Calu3 (cell line): ENCODE measurements at places on chromosomes 13 and 19.

DNA sequence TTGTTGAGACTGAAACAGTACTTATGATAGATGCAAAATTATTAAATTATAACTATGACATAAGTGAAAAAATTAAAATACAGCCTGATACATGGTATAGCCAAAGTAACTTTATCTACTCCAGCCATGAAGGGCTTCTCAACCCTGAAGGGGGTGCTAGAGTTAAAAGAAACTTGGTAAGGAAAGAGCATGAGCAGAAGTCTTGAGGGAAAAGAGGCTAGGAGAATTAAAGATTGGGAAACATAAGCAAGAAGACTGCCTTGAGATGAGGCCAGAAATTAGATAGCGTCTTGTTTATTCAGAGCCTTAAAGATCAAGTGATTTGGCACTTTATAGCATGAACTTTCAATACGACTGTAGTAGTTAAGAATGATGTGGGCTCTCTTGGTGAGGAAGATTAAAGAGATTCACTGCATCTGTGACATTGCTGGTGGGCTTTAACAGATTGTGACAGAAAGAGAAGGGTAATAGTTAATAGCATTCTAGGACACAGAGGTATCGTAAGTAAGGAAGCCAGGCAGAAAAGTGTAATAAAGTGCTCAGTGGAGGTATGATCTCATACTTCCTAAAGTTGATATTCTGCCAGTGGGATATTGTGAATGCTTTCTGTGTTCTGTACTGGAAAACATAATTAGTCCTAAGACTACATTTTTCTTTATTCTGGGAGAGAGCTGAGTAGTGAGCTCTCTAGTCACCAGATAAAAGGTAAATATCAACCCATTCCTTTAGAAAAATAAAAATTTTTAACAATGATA, 385.4 kb upstream of the PRR20A start:
- DNase-seq = no peak

DNA sequence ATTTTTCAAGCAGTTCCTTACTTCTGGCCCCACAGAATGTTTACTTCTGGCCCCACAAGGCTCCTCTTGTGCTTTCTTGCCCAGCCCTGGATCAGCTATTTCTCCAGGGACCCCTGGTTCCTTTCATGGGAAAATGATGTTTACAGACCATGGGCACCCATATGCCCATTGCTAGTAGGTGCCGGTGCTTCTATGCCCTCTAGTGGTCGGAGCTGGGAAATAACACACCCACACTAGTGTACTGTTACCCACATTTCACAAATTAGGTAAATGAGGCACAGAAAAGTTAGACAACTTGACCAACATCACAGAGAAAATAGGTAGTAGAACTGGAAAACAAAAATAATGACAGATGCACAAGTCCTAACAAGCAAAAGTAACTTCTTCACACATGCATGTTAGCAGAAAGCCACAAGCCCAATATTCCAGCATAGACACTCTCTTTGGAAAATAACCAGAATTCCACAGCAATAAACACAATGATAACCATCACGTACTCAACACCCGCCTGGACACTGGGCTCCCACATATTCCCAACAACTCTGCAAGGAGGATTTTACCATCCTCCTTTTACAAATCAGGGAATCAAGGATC, 1.3 kb upstream of the CEACAM6 start:
- DNase-seq = peak; percentile 76

GRCh38 chr13:70795484-70795883, 687.2 kb upstream of the KLHL1 start:
- DNase-seq = no peak

DNA sequence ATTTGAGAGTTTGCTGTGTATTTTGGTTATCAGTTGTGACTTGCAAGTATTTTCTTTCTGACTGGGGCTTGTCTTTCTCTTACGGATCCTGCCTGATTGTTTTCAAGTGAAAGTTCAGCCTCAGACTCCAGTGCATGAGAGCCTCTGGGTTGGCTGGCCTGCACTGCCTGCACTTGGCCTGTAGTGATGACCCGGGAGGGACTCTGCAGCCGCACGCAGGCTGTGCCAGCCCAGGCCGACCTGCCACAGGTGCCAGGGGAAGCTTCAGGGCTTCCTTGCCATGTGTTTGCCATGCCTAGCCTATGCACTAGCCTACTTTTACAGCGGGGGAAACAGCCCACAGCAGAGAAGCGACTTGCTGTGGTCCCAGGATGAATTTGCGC, 77.0 kb downstream of the KDM4B start:
- no peak for DNase-seq

GRCh38 chr13:37806666-37807065, 62.9 kb downstream of the TRPC4 start:
- DNase-seq = no peak

DNA sequence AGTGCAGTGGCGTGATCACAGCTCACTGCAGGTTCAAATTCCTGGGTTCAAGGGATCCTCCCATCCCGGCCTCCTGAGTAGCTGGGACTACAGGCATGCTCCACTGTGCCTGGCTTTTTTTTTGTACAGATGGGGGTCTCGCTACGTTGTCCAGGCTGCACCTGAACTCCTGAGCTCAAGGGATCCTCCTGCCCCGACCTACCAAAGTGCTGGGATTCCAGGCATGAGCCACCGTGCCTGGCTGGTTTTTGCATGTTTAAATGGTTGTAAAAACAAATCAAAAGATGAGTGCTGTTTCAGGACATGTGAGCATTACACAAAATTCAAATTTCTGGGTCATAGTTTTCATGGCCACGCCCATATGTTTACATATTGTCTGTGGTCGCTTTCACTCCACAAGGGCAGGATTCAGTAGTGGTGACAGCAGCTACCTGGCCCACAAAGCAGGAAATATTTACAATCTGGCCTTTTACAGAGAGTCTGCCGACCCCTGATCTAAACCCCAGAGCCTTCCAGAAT, 5.3 kb downstream of the MATK start:
- DNase-seq = no peak

GRCh38 chr19:940591-941291, 14.9 kb downstream of the ARID3A start:
- peak; percentile 86 for DNase-seq

DNA sequence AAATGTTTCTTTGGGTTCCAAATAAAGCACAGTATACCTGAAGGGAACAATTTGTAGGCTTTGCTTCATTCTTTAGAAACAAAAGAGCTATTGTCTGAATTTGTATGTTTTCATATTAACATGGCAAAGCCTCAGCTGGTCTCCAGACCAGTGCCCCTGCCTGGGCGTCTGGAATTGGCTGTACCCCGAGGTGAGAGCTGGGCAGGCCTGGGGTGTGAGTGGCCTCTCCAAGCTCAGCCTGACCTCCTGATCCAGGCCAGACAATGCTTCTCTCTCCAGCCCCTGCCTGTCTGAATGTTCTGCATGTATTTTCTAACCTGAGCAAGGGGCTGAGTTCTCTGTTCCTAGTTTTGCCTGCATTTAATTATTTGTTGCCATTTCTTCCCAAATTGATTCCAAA, 66.3 kb upstream of the MCF2L start:
- DNase-seq = no peak

DNA sequence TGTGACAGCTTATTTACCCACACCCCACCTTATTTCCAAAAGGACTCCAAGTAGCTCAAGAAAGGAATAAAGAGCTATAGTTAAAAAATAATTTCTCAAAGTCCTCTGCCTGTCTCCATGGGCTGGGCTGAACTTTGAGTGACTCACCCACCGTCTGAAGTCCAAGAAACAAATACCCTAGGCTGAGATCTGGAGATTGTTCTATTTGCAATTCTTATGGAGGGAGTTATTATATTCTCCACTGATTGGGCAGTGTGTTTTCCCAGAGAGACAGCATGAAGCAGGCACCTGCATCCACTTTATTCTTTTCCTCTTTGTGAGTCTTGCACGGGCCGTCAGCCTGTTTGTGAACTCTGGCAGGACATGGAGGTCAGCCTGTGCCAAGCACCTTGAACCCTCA, 63.2 kb downstream of the SHISA2 start:
- no peak for DNase-seq

- no peak for DNase-seq
Measured at GRCh38 chr19:33860312-33861090, 63.8 kb downstream of the KCTD15 start.
